ENCODE measurements at places on chromosomes 13 and 19.

- DNase-seq: peak; percentile 24
Observed at GRCh38 chr19:48969276-48970138, 4.4 kb downstream of the FTL start.

DNA sequence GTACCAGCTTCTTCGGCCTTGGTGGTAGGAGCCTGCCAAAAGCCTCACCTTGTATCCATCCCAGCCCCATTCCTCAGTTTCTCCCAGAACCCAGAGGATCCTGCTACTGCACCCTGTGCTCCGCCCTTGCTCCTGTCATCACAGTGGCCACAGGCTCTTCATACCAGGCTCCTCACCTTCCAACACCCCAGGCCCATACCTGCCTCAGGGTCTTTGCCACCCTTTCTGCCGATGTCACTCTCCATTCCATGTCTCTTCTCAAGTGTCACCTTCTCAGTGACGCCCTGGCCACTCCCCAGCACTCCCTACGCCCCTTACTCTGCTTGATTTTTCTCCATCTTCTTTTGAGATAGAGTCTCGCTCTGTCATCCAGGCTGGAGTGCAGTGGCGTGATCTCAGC lies 2.0 kb upstream of the SRRM5 start:
- DNase-seq: no peak

- DNase-seq: no peak
Observed at GRCh38 chr13:74770361-74770760, 636.2 kb upstream of the KLF12 start.

DNA sequence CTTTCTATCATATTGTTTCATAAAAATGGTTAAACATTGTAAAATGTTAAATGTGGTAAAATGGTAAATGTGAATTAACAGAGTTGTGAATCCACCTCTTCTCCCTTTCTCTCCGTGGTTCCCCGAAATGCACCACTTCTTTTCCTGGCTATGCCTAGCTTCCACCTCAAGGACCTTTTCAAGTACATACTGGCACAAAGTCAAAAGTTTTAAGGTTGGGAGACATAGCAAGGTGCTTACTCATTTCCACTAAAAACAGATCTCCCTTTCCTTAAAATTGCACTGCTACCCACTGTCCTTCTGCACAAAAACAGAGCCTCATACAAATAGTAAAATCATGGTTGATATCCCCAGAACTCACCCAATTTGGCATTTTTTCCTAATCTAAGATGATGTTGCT lies 558.2 kb downstream of the SLITRK6 start:
- no peak for DNase-seq

GRCh38 chr13:24217601-24218281 lies 57.2 kb downstream of the SPATA13 start:
- peak; percentile 40 for DNase-seq
